NCI-H1436 treated with DMSO at 0.1 percent for 48 hours (cell line): ENCODE measurements at places on chromosomes 5 and 9.

DNA sequence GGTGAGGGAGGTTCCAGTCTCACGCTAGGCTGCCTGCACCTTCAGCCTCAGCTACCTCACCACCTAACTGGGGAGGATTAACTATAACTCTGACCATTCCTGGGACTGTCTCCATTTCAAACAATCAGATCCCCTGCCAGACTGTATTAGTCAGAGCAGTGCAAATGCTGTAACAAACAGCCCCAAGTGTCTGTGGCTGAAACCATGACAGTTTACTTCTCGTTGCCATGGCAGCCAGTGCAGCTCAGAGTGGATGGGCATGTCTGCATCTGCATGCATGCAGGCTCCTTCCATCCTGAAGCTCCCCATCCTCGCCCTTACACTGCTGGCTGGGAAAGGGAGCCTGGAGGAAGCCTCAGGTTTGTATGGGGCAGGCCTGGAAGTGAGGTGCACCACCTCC lies 86.7 kb downstream of the KCNIP1 start:
- no peak for DNase-seq

- no peak for DNase-seq
Measured at GRCh38 chr5:83827111-83827557, 106.5 kb upstream of the HAPLN1 start.

DNA sequence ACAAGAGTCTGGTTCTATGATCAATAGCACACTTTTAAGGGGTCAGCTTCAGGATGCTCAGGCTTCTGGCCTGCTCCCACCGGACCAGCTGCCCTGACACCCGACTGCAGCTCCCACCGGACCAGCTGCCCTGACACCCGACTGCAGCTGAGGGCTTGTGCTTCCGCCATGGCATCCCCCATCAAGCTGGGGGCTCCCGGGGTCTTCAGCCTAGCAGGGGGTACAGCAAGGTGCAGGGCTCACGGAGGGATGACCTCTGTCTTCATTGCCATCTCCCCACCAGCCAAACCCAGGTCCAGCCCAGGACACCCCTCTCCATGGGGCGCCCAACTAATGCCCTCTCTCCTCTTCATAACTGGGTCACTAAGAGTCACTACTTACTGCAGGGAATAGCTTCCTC lies 1.9 kb downstream of the FLT4 start:
- DNase-seq = no peak

GRCh38 chr9:115946530-115946929 lies 207.1 kb upstream of the PAPPA start:
- DNase-seq = no peak

GRCh38 chr9:18451406-18451805 lies 22.5 kb upstream of the ADAMTSL1 start:
- no peak for DNase-seq

GRCh38 chr9:79889369-79889768 lies 317.6 kb downstream of the TLE4 start:
- DNase-seq = no peak

- no peak for DNase-seq
Measured at GRCh38 chr9:125374443-125375309, 113.0 kb downstream of the GAPVD1 start.

- no peak for DNase-seq
Measured at GRCh38 chr9:133933426-133934026, 58.6 kb downstream of the VAV2 start.

DNA sequence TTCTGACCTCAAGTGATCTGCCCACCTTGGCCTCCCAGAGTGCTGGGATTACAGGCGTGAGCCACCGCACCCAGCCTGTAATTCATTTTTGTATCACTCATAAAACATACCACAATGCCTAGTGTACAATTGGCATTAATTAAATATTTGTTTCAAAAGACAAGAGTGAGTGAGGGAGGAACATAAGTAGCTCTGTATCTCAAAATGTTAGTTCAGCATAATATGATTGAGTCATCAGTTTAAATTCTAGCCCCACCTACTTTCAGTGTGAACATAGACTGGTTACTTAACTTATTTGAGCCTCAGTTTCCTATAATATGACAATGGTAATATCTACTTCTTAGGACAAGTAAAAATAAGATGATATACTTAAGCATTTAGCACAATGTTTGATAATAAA lies 26.9 kb downstream of the INVS start:
- DNase-seq = no peak

DNA sequence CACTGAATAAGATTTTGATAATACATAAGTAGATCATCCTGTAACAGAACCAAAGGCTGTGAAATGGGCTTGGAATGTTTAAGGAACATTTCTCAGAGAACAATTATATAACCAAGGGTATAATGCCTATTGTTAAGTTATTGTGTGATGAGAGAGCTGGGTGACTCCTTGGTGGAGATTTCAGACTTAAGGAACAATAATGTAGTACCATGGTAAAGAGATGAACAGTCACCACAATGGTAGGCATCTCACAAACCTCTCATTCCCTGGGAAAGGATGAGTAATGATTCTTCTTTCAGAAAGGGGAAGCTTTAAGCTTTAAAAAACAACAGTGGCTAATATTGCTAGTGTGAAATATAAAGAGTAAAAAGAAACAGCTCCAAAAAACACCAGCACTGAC lies 147.4 kb downstream of the TRIM36 start:
- no peak for DNase-seq

- DNase-seq = no peak
Measured at GRCh38 chr9:94714494-94714893, 12.0 kb upstream of the AOPEP start.

DNA sequence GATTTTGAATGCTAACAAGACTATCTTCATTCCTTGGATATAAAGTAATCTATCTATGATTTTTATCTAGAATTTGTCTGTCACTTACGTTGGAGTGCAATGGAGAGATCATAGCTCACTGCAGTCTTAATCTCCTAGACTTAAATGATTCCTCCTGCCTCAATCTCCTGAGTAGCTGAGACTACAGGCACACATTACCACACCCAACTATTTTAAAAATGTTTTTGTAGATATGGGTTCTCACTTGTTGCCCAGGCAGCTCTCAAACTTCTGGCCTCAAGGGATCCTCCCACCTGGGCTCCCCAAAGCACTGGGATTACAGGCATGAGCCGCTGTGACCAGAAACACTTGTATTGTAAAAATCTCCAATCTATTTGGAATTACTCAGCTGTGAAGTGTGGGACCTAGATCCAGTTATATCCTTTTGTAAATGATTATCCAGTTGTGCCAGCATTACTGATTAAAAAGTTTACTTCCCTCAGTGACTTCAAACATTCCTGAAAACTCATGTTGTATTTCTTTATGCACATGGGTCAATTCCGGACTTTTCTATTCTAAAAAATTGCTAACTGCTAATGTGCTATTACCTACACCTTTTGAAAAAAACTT lies 1793.8 kb upstream of the WWC1 start:
- DNase-seq = no peak

GRCh38 chr5:122877518-122877917 lies 32.1 kb downstream of the SNX24 start:
- no peak for DNase-seq

DNA sequence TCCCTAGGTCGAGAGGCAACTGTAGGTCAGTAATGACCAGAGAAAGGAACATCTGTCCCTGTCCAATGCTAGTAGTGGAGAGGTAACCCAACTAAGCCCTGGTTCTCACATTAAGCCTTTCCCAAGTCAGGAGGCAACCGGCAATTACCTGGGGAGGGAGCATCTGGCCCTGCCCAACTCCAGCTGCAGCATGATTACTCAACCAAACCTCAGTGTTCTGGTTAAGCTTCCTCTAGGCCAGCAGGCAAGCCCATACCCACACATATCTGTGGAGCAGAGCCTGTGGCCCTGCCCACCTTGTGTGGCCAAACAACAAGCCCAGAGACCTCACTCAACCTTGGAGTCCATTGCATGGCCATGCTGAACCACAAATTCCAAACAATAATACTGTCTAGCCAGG lies 220.8 kb upstream of the SLC24A2 start:
- DNase-seq = no peak

- DNase-seq = no peak
Measured at GRCh38 chr9:126009047-126009446, 261.9 kb downstream of the PBX3 start.

DNA sequence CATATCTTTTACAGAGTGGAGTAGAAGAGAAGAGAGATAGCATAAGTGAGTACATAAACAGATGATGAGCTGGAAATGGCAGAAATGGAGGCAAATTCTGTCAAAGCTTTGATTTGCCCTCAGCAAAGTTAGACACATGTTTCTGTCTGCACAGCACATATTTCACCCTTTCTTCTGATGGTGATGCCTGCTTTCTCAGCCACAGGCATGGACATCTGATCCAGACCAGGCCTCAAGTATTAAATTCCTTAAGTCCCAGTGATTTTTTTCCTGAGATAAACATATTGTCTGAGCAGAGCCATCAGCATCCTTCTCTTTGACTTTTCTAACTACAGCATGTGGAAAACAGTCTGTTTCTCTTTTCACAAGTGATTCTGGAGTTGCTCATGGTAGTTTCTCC lies 409.8 kb downstream of the MAN2A1 start:
- DNase-seq = no peak

GRCh38 chr9:23321049-23321448 lies 505.0 kb downstream of the ELAVL2 start:
- no peak for DNase-seq

DNA sequence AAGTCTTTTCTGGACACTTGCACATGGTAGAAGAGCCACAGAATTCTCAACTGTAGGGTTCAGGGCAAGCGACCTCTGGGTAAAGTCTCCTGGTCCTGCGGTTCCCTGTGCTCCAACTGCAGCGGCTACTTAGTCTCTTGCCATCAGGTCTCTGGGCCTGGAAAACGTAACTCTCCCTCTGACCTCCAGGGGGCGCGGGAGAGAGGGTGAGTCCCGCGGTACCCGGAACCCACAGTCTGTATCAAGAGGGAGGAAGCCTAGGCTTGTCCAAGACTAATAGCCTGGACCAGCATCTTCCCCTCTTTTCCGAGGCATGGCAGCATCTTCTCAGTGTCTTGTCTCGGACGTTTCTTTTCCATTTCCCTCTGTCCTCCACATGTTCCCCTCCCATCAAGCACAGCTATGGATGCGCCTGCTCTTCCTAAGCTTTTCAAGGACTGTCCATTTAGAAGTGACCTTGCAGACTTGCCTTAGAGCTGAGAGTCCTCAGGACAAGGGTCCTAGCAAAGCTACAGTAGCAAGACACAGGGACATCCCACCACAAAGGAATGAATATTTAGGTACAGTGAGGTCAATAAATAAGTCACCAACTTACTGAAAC lies 59.3 kb downstream of the FSTL4 start:
- no peak for DNase-seq

GRCh38 chr5:43268188-43268820 lies 44.9 kb downstream of the HMGCS1 start:
- no peak for DNase-seq

DNA sequence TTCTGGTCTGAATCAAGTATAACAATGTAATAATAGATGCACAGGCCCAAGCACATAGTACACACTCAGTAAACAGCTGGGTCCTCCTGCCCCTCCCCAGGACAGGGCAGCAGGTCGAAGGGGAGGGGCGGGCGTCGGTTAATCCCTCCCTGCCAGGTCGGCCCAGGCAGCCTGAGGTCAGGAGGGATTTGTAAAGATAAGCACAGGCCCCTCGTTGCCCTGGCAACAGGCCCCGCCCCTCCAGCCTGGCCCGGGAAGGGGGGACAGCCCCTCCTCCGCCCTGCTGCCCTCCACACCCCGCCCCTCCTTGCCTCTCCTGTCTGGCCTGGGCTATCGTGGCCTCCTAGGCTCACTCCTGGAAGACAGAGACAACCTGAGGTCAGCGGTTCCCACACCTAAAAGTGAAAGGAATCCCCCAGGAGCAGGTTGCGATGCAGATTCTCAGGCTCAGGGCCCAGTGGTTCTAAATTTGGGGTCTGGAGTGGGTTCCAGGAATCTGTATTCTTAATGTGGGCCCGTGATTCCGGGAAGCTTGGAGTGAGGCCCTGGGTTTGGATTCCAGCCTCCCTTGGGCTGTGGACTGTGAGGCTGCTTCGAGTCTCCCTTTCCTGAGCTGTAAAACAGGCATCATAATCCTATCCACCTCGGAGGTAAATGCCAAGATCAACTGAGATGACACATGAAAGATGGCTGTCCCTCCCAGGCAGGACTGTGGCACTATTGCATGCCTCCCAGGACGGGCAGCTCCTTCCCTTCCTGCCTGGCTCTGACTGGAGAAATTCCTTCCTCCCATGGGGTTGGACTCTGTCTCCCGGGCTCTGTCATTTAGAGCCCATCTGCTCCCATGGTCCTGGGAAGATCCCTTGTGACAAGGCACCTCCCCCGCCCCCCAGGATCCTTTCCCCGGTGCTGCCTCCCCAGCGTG lies 4.4 kb downstream of the CRB2 start:
- DNase-seq = no peak

DNA sequence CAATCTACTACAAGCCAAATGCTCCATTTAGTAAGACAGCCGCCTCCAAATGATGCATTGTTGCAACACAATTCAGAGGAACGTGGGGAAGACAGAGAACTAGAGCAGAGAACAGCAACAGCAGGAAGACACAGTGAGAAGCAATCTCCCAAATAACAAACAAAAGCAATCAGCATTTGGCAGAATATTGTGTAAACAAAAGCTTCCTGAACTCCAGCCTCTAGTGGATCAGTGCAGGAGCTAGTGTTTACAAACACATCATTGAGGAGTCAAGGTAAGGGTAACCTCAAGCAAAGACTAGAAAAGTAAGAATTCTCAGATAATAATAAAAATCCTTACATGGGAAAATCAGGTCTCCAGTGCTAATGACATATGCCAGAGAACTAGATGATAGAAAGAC lies 20.6 kb downstream of the FST start:
- DNase-seq = no peak

DNA sequence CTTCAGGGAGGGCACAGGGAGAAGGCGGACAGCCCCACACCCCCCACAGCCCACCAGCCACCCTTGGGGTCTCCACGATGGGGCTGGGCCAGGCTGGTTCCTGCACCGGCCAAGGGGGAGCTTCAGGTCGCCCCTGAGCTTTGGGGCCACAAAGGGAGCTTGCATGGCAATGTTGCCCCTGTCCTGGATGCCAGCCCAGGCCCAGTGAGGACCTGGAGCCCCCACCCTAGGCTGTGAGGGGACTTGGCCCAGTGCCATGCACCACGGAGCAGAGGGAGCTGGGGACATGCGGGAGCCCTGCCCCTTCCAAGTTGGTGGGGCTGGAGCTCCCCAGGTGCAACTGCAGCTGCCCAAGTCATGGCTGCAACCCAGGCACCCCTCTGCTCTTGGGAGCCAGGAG lies 18.4 kb downstream of the TMEM38B start:
- DNase-seq = no peak
